Stimulated activated CD4-positive, alpha-beta T cell treated with anti-CD3 and anti-CD28 coated beads, Interleukin-2, amount 100 ng/mL, for 24 hours (primary cell): ENCODE measurements at places on chromosomes 7 and 10.

DNA sequence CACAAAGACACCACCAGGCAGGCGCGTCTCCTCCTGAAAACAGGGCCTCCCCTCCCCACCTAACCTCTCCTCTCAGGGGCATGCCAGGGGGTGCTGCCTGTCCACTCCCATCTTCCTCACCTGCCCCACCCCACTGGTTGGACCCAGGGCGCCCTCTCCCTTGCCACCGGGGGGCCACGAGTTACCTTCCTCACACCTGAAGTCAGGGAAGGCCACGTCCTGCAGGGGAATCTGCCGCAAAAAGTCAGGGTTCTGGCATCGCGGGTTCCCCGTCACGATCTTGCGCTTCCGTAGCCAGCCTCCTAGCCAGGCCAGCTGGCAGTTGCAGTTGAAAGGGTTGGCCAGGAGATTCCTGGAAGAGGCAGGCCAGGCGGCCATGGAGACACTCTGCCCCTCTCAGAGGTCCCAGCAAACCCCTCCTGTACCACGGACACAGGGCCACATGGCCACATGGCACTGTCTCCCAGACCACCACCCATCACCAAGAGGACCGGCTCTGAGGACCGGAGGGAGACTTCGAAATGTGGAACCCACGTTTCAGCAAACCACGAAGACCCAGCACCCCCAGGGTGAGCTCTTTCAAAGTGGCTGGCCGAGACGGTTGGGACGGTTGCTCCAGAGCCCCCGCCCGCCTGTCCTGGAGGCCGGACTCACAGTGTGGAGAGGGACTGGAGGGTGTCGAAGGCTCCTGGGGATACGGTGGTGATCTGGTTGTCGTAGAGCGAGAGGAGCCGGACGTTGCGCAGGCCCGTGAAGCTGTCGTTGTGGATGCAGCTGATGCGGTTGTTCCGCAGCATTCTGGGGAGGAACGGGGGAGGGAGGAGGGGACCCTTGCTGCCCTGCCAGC is 142.8 kb downstream of the SLIT1 start:
- no peak for DNase-seq

- DNase-seq, result no peak
Measured at GRCh38 chr7:28533731-28534531, 121.6 kb downstream of the CREB5 start.

DNA sequence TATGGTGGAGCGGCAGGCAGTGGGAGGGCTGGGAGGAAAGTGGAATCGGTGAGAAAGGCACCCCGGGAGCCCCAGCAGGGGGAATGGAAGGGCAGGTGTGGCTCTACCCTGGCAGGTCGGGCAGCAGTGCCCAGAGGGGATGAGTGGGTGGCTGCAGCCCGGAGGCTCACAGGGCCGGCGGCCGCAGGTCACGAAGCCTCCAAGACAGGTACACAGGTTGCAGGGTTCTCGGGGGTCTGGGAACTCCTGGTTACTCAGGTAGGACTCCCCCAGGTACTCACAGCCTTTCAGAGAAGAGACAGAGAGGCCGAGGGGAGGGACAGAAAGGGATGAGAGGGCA is 21.8 kb downstream of the KCP start:
- DNase-seq, result no peak

DNA sequence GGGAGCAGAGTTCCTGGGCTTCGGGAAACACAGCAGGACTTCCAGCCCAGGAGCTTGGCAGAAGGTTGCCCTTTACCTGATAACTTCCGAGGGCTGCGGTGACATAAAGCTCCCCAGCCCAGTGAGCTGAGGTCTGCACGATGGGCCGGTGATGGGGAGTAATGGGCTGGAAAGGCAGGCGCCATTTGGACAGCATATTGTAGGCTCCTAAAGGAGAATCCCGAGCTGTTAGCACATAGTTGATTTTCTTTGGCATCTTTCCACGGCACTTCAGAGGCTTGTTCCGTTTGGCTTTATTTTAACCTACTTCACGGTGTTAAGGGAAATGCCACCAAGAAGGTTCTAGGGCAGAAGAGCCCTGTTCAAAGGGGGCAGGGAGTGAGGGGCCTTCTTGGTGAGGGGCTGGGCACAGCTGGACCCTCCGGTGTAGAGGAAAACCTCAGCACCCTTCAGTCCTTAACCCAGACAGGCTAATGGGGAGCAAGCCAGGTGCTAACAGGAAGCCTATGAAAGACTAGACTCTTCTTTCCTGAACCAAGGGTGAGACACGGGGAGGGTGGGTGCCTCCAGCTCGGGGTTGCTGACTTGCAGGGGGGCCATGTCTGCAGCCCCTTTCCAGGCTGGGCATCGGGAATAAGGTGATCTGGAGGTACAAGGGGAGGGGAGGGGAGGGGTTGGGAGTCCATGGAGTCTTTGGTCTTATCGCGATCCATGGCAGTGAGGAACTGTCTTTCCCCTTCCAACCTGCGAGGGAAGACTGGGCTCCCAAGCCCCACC is 347.7 kb downstream of the GLRX3 start:
- no peak for DNase-seq

GRCh38 chr7:154909241-154910105 is 93.5 kb downstream of the PAXIP1 start:
- DNase-seq, result no peak

DNA sequence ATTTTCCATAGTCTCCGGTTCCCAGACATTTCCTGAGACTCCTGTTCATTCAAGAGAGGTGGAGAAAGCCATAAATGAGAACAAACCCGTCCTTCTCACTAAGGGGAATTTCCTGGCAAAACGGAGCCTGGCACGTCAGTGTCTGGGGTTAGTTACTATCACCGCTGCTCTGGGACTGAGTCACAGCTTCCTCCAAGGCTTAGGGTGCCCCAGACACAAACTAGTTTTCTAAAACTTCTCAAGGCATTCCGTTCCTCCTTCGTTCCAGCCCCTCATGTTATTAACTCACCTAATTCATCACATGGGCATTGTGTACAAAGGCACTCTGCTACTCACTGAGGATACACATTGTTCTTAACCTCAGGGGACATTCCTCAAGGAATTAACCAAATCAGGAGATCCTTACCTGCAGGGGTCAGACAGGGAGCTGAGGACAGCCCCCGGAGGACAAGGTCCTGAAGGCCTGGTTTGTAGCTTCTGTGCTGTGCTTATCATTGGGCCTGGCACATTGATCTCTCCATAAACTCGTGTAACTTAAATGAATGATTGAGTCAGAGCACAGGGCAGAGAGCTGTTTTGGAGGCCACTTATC is 103.0 kb upstream of the KLF6 start:
- peak; percentile 60 for DNase-seq

GRCh38 chr10:56856569-56856968 is 495.5 kb upstream of the ZWINT start:
- no peak for DNase-seq

DNA sequence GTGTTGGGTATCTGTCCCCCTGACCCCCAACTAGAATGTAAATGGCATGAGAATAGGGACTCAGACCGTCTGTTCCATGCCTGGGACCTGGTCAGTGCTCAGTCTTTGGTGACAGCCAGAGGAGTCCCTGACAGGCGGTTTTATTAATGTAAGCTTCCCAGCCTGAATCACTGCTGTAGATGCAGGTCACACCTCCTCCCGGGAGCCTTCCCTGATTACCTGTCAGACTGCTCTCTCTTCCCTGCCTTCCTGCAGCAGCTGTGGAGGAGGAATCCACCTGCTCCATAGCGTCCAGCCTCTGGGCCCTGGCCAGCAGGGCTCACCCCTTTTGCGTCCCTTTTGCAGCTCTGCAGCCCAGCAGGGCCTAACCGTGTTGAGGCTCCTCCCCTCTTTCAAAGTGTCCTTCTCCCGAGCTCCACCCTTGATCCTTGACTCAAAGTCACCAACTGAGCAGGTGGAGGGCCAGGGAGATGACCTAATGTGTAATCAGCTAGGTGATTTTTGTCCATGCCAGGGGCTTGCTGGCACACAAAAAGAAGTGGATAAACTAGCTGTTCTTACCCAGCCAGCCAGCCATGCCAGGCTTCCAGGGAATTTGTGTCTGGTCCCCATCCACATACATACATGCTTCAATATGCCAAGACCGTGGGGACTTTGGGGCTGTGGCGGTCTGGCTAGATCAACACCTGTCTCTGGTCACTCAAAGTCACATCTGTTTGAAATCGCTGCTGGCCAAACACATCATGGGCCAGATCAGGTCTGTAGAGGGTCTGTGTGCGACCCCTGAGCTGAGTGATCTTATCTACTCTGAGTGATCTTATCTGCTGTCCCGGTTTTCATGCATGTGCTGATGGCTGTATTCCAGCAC is 195.1 kb downstream of the CCDC3 start:
- no peak for DNase-seq

- no peak for DNase-seq
Measured at GRCh38 chr7:107581387-107582013, 1.5 kb downstream of the BCAP29 start.

DNA sequence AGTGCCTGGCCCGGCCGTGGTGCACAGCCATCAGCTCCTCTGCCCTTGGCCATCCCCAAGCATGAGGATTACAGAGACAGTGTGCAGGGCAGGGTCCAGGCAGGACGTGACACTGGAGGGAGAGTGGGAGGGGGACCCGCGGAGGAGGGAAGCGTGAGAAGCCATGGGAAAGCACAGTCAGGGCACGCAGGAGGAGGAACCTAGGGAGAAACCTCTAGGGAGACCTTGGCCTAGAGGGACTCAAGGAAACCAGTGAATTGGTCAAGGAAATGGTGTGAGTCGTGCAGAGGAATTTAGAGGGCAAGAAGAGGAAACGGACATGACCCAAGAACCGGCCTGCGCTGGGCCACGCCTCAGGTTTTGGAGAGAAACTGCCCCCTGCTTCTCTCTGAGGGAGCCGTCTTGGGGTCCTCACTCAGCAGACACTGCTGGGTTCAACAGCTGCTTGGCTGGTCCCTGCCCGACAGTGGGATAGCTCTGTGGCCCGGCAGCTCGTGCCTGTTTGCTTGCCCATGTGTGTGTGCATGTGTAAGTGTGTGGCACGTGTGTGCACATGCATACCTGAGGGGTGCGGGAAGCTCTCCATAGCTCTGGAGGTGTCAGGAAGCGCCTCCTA is 3.2 kb downstream of the OPN4 start:
- no peak for DNase-seq

GRCh38 chr10:62506371-62506770 is 132.2 kb downstream of the ZNF365 start:
- no peak for DNase-seq

- DNase-seq, result peak; percentile 67
Measured at GRCh38 chr7:128459394-128459878, 3.8 kb downstream of the HILPDA start.

DNA sequence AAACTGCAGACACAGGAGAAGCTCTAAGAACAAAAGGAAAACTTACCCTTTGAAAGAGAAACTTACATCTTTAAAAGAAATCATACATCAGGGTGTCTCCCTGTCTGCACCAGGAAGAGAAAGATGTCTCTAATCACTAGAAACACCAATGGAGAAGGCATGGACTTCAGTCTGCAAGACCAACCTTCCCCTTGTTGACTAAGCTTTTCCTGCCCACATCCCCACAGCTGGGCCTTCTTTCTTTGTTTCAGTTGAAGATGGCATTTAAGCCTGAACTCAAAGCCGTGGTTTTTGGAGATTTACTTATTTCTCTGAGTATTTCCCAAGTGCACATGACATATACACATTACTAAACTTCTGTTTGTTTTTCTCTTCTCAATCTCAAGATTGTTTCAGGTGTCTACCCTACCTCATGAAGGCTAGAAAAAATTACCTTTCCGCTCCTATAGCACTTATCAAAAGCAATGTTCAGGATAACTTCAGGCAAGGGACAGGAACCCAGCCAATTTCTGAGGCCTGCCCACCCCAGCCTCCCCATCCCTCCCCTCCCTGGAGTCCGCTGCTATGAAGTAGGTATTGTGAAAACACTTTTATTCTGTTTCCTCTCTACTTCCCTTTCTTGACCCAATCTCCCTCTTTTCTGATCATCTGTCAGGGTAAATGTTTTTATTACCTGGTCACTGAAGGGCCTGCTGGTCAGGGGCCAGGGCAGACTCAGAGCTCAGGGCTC is 2.8 kb upstream of the SLC29A3 start:
- no peak for DNase-seq

GRCh38 chr10:7665767-7666166 is 999 bp downstream of the ITIH5 start:
- DNase-seq, result no peak

- DNase-seq, result no peak
Measured at GRCh38 chr10:16491933-16492332, 29.7 kb downstream of the C1QL3 start.

GRCh38 chr7:65798111-65799075 is 74.5 kb upstream of the VKORC1L1 start:
- no peak for DNase-seq

DNA sequence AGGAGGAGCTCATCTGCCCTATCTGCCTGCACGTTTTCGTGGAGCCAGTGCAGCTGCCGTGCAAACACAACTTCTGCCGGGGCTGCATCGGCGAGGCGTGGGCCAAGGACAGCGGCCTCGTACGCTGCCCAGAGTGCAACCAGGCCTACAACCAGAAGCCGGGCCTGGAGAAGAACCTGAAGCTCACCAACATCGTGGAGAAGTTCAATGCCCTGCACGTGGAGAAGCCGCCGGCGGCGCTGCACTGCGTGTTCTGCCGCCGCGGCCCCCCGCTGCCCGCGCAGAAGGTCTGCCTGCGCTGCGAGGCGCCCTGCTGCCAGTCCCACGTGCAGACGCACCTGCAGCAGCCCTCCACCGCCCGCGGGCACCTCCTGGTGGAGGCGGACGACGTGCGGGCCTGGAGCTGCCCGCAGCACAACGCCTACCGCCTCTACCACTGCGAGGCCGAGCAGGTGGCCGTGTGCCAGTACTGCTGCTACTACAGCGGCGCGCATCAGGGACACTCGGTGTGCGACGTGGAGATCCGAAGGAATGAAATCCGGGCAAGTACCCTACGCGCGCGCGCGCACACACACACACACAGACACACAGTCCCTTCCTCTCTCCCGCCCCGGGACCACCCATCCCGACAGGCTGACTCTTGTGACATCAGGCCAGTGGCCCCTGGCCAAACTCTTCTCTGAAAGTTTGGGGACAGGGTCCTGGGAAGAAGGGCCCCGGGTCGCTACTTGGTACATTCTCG is 538 bp downstream of the TRIM8 start:
- peak; percentile 76 for DNase-seq

DNA sequence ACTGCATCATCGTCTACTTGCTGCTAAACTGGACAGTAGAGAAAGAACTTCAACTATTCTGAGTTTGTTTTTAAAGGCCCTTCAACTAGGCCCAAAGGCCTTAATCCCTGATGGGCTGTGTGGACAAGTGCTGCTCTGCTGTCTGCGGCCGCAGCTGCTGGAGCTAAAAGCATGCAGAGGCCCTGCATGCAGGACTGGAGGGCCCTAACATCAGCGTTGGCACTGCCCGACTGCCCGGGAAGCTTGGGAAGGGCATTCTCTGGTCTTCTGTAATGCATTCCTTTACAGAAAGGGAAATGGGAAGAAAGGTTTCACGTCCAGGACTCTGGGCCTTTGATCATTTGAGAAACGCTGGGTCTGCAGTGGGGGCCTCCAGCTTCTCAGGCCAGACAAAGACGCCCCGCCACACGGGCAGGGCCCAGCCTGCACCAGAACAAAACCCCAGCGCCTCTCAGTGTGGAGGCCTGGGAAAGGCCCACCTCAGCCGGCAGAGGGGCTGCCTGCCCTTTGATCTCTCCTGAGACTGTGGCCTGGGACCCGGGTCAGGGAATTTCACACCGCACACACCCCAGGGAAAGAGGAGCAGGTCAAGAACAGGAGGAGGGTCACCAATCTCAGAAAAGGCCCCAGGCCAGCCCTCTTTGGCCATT is 229.3 kb downstream of the DNAJB6 start:
- DNase-seq, result no peak

- DNase-seq, result no peak
Measured at GRCh38 chr7:7595451-7595850, 28.8 kb downstream of the MIOS start.

GRCh38 chr7:129843978-129844840 is 108.6 kb downstream of the UBE2H start:
- DNase-seq, result no peak

- DNase-seq, result no peak
Measured at GRCh38 chr10:72930276-72930675, 24.3 kb downstream of the PLA2G12B start.

GRCh38 chr7:20742913-20743312 is 43.8 kb downstream of the SP8 start:
- DNase-seq, result no peak
